ENCODE measurements at places on chromosomes 13 and 19. TPM values are rescaled to one million over a fixed set of nuclear protein-coding genes. Genes with fewer than 3 reads are reported as not detected.

DNA sequence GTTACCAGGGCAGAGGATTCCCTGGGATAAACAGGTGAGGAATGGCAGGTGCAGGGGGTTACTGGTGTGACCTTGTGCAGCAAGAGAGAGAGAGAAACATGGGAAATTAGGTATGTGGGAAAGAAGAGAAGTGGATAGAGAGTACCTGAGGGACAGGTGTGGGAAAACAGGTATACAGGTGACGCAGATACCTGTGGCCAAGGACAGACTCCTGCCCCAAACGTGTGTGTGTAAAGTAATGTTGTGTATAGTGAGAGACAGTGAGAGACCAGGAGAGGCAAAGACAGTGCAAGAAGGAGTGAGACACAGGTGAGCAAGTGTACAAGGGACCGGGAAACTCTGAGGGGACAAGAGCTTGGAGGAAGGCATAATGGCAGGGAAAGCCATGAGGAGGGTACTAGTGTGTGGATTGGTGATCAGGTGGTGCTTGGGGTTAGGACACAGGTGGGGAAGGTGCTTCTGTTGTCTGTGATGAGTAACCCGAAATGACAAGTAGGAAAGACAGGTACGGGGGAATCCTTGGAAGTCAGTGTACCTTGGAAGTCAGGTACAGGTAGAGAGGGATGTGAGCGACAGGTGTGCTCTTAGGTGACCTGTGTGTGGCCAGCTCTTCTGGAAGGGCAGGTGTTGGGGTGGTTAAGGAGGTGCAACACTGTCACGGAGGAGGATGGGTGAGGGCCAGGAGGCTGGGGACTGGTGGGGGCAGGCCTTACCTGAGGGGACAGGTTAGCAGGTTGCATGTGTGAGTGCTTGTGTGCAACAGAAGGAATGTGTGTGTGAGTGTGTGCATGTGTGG is 2.8 kb downstream of the ERFL start:
- no peaks in the 10 kb centered on the region for H3K4me1 ChIP-seq
- H3K4me3 ChIP-seq = no peak overlapping the region
- H3K27ac ChIP-seq = no peak overlapping the region
- H3K27me3 ChIP-seq = peaks cover 3% of the 10 kb centered on the region

DNA sequence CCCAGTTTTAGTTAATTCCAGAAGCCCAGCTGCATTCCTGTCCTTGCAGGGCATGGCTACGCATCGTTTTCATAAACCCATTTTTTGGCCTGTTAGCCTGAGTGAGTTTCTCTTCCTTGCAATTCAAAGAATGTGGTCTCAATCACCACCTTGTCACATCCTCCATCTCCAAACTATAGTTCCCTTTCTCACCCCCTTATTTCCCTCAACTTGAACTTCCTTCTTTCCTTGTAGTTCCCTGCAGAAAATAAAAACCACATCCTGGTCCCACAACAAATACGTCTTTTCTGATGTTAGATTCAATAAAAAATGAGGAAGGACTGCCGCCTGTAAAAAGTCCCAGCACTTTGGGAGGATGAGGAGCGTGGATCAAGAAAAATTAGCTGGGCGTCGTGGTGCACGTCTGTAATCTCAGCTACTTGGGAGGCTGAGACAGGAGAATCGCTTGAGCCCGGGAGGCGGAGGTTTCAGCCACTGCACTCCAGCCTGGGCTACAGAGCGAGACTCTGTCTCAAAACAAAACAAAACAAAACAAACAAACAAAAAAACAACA is 13.2 kb downstream of the ADGRE3 start:
- no peak overlapping the region for H3K4me3 ChIP-seq
- DNase-seq = no peak
- no peaks in the 10 kb centered on the region for H3K27me3 ChIP-seq
- H3K27ac ChIP-seq = no peak overlapping the region
- H3K36me3 ChIP-seq = no peaks in the 10 kb centered on the region

GRCh38 chr13:29801737-29802305 is 48.6 kb downstream of the UBL3 start:
- no peaks in the 10 kb centered on the region for H3K4me1 ChIP-seq
- H3K36me3 ChIP-seq = no peaks in the 10 kb centered on the region
- no peak overlapping the region for H3K4me3 ChIP-seq
- H3K27ac ChIP-seq = no peak overlapping the region

- no peaks in the 10 kb centered on the region for H3K4me1 ChIP-seq
- H3K27ac ChIP-seq = no peak overlapping the region
Measured at GRCh38 chr13:40287428-40287827, 379.0 kb downstream of the FOXO1 start.

The IZUMO2 gene
- not detected for total RNA-seq

- DNase-seq = no peak
- no peaks in the 10 kb centered on the region for H3K36me3 ChIP-seq
- no peaks in the 10 kb centered on the region for H3K27me3 ChIP-seq
- no peak overlapping the region for H3K4me3 ChIP-seq
- no peak overlapping the region for H3K27ac ChIP-seq
Measured at GRCh38 chr13:48715977-48716376, 62.2 kb downstream of the CYSLTR2 start.

DNA sequence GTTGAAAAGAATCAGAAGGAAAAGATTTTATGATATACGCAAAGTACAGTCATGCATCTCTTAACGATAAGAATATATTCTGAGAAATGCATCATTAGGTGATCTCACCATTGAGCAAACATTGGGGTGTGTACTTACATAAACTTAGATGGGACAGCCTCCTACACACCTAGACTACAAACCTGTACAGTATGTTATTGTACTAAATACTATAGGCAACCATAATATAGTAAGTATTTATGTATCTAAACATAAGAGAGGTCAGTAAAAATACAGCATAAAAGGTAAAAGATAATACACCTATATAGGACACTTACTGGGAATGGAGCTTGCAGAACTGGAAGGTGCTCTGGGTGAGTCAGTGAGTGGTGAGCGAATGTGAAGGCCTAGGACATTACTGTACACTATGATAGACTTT is 254.6 kb downstream of the SPRY2 start:
- no peaks in the 10 kb centered on the region for H3K27me3 ChIP-seq
- H3K4me1 ChIP-seq = peaks cover 15% of the 10 kb centered on the region
- H3K27ac ChIP-seq = peak overlapping the region; percentile 70
- peak; percentile 77 for DNase-seq
- no peak overlapping the region for H3K4me3 ChIP-seq

The OR7A5 gene
- not detected for total RNA-seq

- H3K4me3 ChIP-seq = peak overlapping the region; percentile 89
- no peaks in the 10 kb centered on the region for H3K27me3 ChIP-seq
- H3K4me1 ChIP-seq = peaks cover 5% of the 10 kb centered on the region
- peak overlapping the region; percentile 92 for H3K27ac ChIP-seq
- 0 out of 2 replicates have a peak, but pooled peaks cover 14% of the 10 kb centered on the region for H3K36me3 ChIP-seq
Measured at GRCh38 chr19:58229255-58229639, 533 bp downstream of the ZNF544 start.

DNA sequence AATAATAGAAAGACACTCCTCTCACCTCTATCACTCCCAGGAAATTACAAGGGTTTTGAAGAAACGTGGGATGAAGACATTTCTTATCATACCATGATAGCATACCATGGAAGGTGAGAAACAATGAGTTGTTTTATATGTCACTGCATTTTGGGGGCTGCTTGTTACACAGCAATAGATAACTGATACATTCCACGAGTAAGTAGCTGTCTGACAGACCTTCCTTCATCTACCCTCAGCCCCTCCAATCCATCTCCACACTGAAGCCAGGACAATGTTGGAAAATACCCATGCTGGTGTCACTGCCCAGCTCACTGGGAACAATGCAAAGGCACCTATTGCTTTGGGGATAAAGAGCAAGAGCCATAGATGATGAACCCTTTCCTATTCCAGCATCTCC is 68.9 kb upstream of the USP29 start:
- peaks cover 2% of the 10 kb centered on the region for H3K27me3 ChIP-seq
- H3K36me3 ChIP-seq = no peaks in the 10 kb centered on the region
- H3K4me1 ChIP-seq = no peaks in the 10 kb centered on the region
- no peak overlapping the region for H3K4me3 ChIP-seq
- no peak overlapping the region for H3K27ac ChIP-seq
- no peak for DNase-seq

DNA sequence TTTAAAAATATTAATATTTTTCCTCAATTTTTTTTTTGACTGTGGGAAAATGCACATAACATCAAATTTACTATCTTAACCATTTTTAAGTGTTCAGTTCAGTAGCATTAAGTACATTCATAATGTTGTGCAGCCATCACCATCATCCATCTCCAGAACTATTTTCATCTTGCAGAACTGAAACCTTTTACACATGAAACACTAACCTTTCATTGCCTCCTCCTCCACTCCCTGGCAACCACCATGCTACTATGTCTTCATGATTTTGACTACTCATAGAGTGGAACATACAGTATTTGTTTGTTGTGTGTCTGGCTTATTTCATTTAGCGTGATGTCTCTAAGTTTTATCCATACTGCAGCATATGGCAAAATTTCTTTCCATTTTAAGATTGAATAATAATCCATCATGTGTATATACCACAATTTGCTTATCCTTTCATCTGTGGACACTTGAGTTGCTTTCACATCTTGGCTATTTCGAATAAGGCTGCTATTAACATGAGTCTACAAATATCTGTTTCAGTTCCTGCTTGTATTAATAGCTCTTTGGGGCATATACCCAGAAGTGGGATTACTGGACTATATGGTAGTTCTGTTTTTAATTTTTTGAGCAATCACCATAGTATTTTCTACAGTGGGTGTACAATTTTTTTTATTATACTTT is 376.4 kb downstream of the MTUS2 start:
- no peak overlapping the region for H3K27ac ChIP-seq
- H3K27me3 ChIP-seq = no peaks in the 10 kb centered on the region
- no peak for DNase-seq
- H3K4me3 ChIP-seq = no peak overlapping the region
- H3K36me3 ChIP-seq = no peaks in the 10 kb centered on the region
- no peaks in the 10 kb centered on the region for H3K4me1 ChIP-seq

The MBD3L3 gene
- not detected for total RNA-seq

DNA sequence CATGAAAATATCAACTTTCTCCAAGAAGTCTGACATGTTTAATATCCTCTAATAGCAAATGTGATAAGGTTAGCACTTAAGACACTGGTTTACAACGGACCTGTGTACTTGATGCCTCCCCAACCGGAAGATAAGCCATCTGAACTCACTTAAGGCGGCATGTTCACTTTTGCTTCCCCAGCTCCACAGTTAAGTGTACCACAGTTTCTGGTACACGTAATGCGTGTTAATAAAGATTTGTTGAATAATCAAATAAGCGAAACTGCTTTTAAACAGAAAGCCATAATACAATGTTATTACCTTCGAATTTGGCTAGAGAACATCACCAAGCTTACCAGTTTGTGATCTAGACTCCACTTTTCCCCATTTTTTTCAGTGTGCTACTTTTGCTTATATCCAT is 1.4 kb upstream of the PAN3 start:
- peaks cover 8% of the 10 kb centered on the region for H3K4me1 ChIP-seq
- H3K36me3 ChIP-seq = peaks cover 6% of the 10 kb centered on the region
- peak overlapping the region; percentile 98 for H3K27ac ChIP-seq
- H3K4me3 ChIP-seq = peak overlapping the region; percentile 85
- H3K27me3 ChIP-seq = no peaks in the 10 kb centered on the region

DNA sequence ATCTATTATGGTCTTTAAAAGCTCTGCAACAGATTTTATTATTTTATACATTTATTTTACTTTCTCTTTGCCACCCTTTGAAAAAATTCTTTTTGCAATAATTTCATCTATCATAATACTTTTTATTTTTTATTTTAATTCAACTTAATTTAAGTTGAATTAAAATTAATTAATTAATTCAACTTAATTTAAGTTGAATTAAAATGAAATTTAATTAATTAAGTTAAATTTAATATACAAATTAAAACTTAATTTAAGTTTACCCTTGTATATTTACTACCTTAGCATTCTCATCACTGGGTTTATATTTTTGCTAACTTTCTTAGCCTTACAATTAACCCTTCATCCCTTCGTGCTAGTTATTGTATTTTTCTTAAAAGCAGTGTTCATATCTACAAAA is 301.4 kb downstream of the SLITRK5 start:
- H3K27me3 ChIP-seq = no peaks in the 10 kb centered on the region
- H3K4me1 ChIP-seq = no peaks in the 10 kb centered on the region
- H3K36me3 ChIP-seq = no peaks in the 10 kb centered on the region

GRCh38 chr13:28531077-28531844 is 36.3 kb upstream of the FLT1 start:
- H3K4me3 ChIP-seq = peak overlapping the region; percentile 23
- peaks cover 9% of the 10 kb centered on the region for H3K27me3 ChIP-seq
- H3K27ac ChIP-seq = no peak overlapping the region
- no peak for DNase-seq

The ERCC2 gene
- total RNA-seq = 32.5 TPM

The PNKP gene
- 76.7 TPM for total RNA-seq

The ZNF221 gene
- total RNA-seq = 2.8 TPM

The ANKLE1 gene
- 1.1 TPM for total RNA-seq

The SGCG gene
- total RNA-seq = not detected

DNA sequence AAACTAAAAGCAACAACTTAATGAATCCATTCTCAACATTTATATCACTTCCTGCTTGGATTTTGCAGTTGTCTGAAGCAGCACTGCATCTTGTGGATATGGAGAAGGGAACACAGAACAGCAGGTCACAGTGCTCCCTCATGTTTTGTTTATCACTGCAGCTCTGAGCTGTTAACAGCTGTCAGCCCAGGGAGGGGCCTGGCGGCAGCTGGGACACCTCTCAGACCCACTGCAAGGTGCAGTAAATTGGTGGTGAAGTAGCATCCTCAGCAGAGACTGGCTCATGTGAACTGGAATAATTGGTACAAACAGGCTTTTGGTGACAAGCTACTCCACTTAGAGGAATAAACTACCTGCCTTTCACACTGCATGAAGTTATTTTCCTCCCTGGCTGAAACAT is 170.4 kb downstream of the LIG4 start:
- H3K36me3 ChIP-seq = no peaks in the 10 kb centered on the region
- H3K27ac ChIP-seq = no peak overlapping the region
- H3K4me1 ChIP-seq = no peaks in the 10 kb centered on the region
- H3K27me3 ChIP-seq = no peaks in the 10 kb centered on the region
- no peak for DNase-seq
- H3K4me3 ChIP-seq = no peak overlapping the region

GRCh38 chr13:38167164-38167822 is 182.4 kb upstream of the UFM1 start:
- no peak overlapping the region for H3K27ac ChIP-seq
- no peaks in the 10 kb centered on the region for H3K36me3 ChIP-seq
- H3K4me3 ChIP-seq = no peak overlapping the region
- H3K27me3 ChIP-seq = no peaks in the 10 kb centered on the region

GRCh38 chr13:45200701-45201232 is at the start of gene KCTD4:
Gene KCTD4 (minus strand): TSS chr13:45201045. CDS start chr13:45194567, 6,478 bp downstream.
- DNase-seq = no peak
- H3K4me3 ChIP-seq = no peak within 1 kb of the TSS
- no peaks in the 10 kb centered on the region for H3K36me3 ChIP-seq
- H3K27me3 ChIP-seq = no peaks in the 10 kb centered on the region
- H3K4me1 ChIP-seq = no peaks in the 10 kb centered on the region

GRCh38 chr19:53192771-53193534 is at the start of gene ZNF665:
Gene ZNF665 (minus strand): TSS chr19:53193358. CDS start chr19:53182898, 10,460 bp downstream.
- peak within 1 kb of the TSS; percentile 96 for H3K27ac ChIP-seq

DNA sequence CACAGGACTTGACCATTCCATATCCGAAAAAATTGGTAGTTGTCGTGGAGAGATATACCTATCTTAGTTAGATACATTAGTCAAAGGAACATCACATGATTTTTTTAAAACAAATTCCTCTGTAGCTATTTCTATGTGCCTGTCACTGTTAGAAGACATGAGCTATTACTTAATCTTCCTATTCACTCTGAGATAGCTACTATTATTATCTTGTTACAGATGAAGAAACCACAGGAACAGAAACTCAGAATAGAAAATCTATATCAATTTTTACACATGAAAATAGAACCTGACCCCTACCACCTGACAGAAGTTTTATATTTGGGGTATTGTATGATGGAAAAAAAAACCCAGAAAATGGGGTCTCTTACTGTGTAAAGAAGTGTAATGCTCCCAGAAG is 68.9 kb upstream of the TDRD3 start:
- H3K27ac ChIP-seq = no peak overlapping the region
- H3K36me3 ChIP-seq = no peaks in the 10 kb centered on the region
- no peak for DNase-seq
- H3K4me3 ChIP-seq = no peak overlapping the region
- H3K4me1 ChIP-seq = no peaks in the 10 kb centered on the region
- no peaks in the 10 kb centered on the region for H3K27me3 ChIP-seq

Measured in Panc1 (cell line).